ENCODE measurements at places on chromosomes 5 and 9. TPM values are rescaled to one million over a fixed set of nuclear protein-coding genes. Genes with fewer than 3 reads are reported as not detected.

DNA sequence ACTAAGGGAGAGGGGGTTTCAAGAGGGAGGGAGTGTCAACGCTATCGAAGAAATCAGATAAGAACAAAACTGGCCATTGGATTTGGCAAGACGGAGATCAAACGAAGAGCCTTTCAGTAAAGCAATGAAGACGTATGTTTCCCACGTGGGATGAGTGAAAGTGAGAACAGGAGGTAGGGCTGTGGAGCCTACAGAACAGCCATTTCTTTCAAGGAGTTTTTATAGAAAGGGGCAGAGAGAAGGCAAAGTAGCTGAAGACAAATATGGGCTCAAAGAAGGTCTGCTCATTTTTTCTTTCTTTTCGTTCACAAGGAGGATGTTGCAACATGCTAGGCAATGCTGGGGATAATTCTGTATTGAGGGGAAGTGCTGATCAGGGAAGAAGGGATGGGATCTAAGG, 98.3 kb downstream of the SUSD1 start:
- H3K4me3 ChIP-seq, result no peak overlapping the region
- no peak for DNase-seq
- no peak overlapping the region for H3K27ac ChIP-seq
- peaks cover 6% of the 10 kb centered on the region for H3K4me1 ChIP-seq
- H3K36me3 ChIP-seq, result no peaks in the 10 kb centered on the region

- H3K4me3 ChIP-seq, result peak overlapping the region; percentile 48
- H3K4me1 ChIP-seq, result peaks cover 38% of the 10 kb centered on the region
- no peak overlapping the region for H3K27ac ChIP-seq
- H3K27me3 ChIP-seq, result no peaks in the 10 kb centered on the region
These were observed 335 bp downstream of the GALNT12 start for GRCh38 chr9:98807814-98808195.

- no peaks in the 10 kb centered on the region for H3K27me3 ChIP-seq
- H3K27ac ChIP-seq, result no peak overlapping the region
- H3K4me1 ChIP-seq, result no peaks in the 10 kb centered on the region
- DNase-seq, result no peak
- no peak overlapping the region for H3K4me3 ChIP-seq
These were observed 344.9 kb downstream of the CDK5RAP2 start for GRCh38 chr9:120235081-120235480.

The PIP5K1B gene
- polyA plus RNA-seq, result 2.5 TPM

GRCh38 chr5:131610198-131611063, 24.6 kb downstream of the RAPGEF6 start:
- H3K4me3 ChIP-seq, result no peak overlapping the region
- H3K27me3 ChIP-seq, result no peaks in the 10 kb centered on the region
- peak overlapping the region; percentile 43 for H3K27ac ChIP-seq
- peak; percentile 34 for DNase-seq
- no peaks in the 10 kb centered on the region for H3K36me3 ChIP-seq
- H3K4me1 ChIP-seq, result peaks cover 19% of the 10 kb centered on the region

The CARTPT gene
- polyA plus RNA-seq, result not detected

GRCh38 chr5:147559749-147560148, 49.9 kb upstream of the DPYSL3 start:
- no peaks in the 10 kb centered on the region for H3K36me3 ChIP-seq
- DNase-seq, result no peak
- H3K4me1 ChIP-seq, result peaks cover 13% of the 10 kb centered on the region

The SPINK7 gene
- not detected for polyA plus RNA-seq

- DNase-seq, result no peak
- H3K27me3 ChIP-seq, result no peaks in the 10 kb centered on the region
- no peaks in the 10 kb centered on the region for H3K4me1 ChIP-seq
- H3K27ac ChIP-seq, result no peak overlapping the region
- H3K36me3 ChIP-seq, result no peaks in the 10 kb centered on the region
These were observed 22.3 kb upstream of the RNF130 start for GRCh38 chr5:180093651-180094382.

GRCh38 chr9:120917929-120918762, 8.4 kb downstream of the TRAF1 start:
- no peaks in the 10 kb centered on the region for H3K27me3 ChIP-seq
- no peak for DNase-seq

GRCh38 chr5:170076211-170076610, 29.5 kb upstream of the FOXI1 start:
- peaks cover 6% of the 10 kb centered on the region for H3K27me3 ChIP-seq
- DNase-seq, result no peak
- H3K4me1 ChIP-seq, result no peaks in the 10 kb centered on the region
- H3K27ac ChIP-seq, result no peak overlapping the region
- no peaks in the 10 kb centered on the region for H3K36me3 ChIP-seq

- H3K27me3 ChIP-seq, result no peaks in the 10 kb centered on the region
- H3K4me3 ChIP-seq, result no peak overlapping the region
- H3K36me3 ChIP-seq, result no peaks in the 10 kb centered on the region
- no peak for DNase-seq
- peaks cover 32% of the 10 kb centered on the region for H3K4me1 ChIP-seq
These were observed 63.4 kb downstream of the RXRA start for GRCh38 chr9:134389642-134390041.

DNA sequence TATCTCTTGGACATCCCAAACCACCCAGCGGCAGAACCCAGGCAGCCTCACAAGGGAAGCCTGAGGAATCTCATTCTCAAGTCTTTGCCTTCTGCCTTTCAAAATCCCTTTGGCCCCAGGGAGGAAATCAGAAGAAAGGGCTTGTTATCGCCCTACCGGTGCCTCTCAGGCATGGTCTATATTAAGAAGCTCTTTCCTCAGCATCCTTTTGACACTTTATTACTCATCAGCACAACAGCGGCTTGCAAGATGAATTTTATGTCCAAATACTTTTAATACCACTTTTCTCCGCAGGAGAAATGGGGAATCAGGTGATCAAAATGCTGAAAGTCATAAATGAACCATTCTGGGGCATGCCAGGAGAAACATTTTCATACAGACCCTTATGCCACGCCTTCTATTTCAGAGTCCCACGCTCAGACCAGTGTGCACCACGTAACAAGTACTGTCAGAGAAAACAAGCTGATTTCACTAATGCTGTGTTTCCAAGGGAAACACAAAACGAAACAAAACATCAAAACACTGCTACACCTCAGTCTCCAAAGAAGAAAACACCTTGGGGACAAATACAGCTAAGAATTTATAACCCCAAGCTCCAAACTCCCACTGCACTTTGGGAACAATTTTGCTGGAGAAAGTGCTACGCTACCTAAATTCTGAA, 30.0 kb downstream of the RAPGEF1 start:
- H3K27me3 ChIP-seq, result no peaks in the 10 kb centered on the region
- no peaks in the 10 kb centered on the region for H3K36me3 ChIP-seq
- H3K27ac ChIP-seq, result no peak overlapping the region
- DNase-seq, result no peak
- H3K4me3 ChIP-seq, result no peak overlapping the region

The IFNA13 gene
- polyA plus RNA-seq, result not detected

The CRAT gene
- 64.6 TPM for polyA plus RNA-seq

DNA sequence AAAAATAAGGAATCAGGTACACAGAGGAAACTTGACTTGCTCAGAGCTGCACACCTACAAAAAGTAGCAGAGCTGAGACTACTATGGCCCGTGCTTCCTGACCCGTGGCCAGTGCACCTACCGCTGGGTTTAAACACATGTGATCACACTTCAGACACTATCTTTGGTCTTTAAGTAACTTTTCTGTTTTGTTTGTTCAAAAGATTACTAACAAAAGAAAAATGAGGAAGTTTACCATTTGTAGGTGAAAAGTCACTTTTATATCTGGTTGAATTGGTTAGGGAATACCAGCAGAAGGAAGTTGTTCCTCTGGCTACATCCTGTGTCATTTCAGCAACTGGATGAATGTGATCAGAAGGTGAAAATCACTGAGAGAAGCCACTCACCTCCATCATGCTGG, 6.5 kb upstream of the SYK start:
- no peak overlapping the region for H3K4me3 ChIP-seq
- no peaks in the 10 kb centered on the region for H3K4me1 ChIP-seq
- no peak for DNase-seq
- H3K27ac ChIP-seq, result no peak overlapping the region
- no peaks in the 10 kb centered on the region for H3K36me3 ChIP-seq

DNA sequence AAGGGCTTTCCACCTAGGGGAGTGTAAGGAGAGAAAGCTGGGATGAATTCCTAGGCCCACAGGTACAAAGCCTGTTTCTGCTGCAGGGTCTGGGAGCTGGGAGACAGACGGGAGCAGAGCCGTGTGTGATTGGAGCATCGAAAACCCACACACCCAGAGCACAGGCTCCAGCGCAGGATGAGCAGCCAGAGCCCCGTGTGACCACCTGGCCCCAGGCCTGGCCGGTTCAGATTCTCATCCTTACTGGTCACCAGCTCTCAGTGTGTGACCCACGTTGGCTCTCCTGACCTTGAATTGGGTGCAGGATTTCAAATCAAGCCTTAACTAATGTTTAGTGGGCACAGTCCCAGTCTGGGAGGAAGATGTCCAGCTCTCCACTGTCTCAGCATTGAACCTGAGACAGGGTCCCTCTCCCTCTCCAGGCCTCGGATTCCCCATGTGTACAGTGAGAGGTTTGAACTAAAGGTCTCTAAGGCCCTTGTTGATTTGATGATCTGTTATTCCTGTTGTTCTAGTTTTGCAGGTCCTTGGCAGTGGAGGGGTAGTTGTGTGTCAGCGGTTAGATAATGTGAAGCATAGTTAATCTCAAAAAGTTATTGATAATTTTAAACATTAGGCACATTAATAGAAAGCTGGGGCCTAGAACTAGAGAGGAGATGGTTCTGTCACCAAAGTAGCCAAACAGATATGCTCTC, 50.1 kb downstream of the PPARGC1B start:
- H3K27ac ChIP-seq, result no peak overlapping the region
- no peak overlapping the region for H3K4me3 ChIP-seq
- H3K36me3 ChIP-seq, result no peaks in the 10 kb centered on the region
- H3K4me1 ChIP-seq, result peaks cover 22% of the 10 kb centered on the region
- no peaks in the 10 kb centered on the region for H3K27me3 ChIP-seq

GRCh38 chr5:107592515-107592914, 78.2 kb downstream of the EFNA5 start:
- H3K4me3 ChIP-seq, result no peak overlapping the region
- H3K4me1 ChIP-seq, result no peaks in the 10 kb centered on the region
- no peak for DNase-seq
- H3K27me3 ChIP-seq, result no peaks in the 10 kb centered on the region

DNA sequence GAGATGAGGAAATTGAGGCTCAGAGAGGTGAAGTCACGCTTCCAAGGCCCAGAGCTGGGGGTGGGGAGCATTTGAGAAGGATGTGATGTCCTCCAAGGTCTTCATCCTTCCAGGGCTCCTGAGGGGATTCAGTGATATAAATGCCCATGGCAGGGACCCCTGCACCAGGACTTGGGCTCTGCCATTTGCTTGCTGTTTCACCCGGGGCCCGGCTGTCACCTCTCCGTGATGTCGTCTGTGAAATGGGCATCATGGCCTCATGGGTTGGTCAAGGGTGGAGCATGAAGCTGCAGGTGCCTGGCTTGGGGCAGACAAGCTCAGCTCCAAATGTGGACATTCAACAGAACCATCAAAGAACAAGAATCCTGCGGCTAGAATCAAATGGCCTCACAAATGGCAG, 253.1 kb downstream of the PBX3 start:
- H3K36me3 ChIP-seq, result no peaks in the 10 kb centered on the region
- DNase-seq, result no peak
- H3K4me1 ChIP-seq, result no peaks in the 10 kb centered on the region
- no peak overlapping the region for H3K27ac ChIP-seq
- H3K27me3 ChIP-seq, result no peaks in the 10 kb centered on the region
- H3K4me3 ChIP-seq, result no peak overlapping the region

The SPRY4 gene
- 4.3 TPM for polyA plus RNA-seq

- no peaks in the 10 kb centered on the region for H3K27me3 ChIP-seq
- DNase-seq, result no peak
- no peak overlapping the region for H3K27ac ChIP-seq
- H3K4me3 ChIP-seq, result no peak overlapping the region
- H3K4me1 ChIP-seq, result no peaks in the 10 kb centered on the region
- no peaks in the 10 kb centered on the region for H3K36me3 ChIP-seq
These were observed 143.2 kb downstream of the C9orf152 start for GRCh38 chr9:110064803-110065202.

The LEAP2 gene
- 30.5 TPM for polyA plus RNA-seq

The IRF1 gene
- 44.8 TPM for polyA plus RNA-seq

The TCF7 gene
- 5.7 TPM for polyA plus RNA-seq

Measured in hepatocyte (in vitro differentiated cells).